ENCODE measurements at places on chromosomes 7 and 10. TPM values are rescaled to one million over a fixed set of nuclear protein-coding genes. Genes with fewer than 3 reads are reported as not detected.
A peak's percentile ranks its signal among the peaks of the same experiment; 100 is the strongest.

Gene SHH
- not detected for total RNA-seq

Gene PON3
- 11.8 TPM for total RNA-seq

Gene MXI1
- total RNA-seq = 61.5 TPM

DNA sequence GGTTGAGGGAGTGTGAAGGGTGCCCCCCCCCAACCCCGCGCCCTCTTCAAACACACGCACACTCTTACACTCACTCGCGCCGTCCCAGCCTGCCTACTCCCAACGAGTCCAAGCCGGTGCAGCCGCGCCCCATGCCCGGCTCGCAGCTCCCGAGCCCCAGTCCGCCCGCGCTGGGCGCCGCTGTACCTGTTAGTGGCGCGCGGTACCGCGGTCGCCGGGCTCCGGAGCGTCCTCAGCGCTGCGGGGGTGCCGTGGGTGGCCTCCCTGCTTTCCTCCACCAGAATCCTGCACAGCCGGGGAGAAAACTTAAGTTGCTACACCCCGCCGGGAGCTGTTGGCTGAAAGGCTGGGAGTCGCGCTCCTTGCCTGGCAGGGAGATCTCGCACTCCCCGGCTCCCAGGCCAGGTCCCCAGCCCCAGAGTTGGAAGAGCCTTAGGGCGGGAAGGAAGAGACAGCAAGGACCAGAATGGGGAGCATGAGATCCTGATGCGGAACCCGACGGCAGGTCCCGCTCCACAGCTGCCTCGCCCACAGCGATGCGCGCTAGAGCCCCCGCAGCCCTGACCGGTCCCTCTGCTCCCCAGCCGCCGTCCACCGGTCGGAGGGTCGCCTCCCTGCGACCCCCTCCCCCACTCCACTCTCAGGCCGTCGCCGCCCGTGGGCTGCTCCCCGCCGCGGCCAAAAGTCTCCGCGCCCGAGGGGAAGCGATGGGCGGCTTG, 863 bp downstream of the ST8SIA6 start:
- no peak overlapping the region for H3K4me3 ChIP-seq
- H3K4me1 ChIP-seq = peaks cover 13% of the 10 kb centered on the region
- H3K27ac ChIP-seq = no peak overlapping the region
- H3K27me3 ChIP-seq = no peaks in the 10 kb centered on the region
- peak; percentile 35 for DNase-seq

DNA sequence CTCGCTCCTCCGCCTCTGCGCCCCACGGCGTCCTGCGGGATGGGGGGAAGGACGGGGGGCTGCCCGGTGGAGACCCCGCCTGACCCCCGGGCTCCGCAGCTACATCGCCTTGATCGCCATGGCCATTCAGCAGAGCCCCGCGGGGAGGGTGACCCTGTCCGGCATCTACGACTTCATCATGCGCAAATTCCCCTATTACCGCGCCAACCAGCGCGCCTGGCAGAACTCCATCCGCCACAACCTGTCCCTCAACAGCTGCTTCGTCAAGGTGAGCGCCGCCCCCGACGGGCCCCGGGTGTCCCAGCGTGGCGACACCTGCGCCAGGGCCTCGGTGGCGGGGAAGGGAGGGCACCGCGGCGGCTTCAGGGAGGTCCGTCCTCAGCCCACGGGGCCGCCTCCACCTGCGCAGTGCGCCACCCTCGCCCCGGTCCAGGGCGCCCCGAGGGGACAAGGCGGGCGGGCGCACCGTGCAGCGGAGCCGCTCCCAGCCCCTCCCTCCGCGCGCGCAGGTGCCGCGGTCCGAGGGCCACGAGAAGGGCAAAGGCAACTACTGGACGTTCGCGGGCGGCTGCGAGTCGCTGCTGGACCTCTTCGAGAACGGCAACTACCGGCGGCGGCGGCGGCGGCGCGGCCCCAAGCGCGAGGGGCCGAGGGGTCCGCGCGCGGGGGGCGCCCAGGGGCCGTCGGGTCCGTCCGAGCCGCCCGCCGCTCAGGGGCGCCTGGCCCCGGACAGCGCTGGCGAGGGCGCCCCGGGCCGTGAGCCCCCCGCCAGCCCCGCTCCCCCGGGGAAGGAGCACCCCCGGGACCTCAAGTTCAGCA, 793 bp downstream of the FOXL3 start:
- DNase-seq = no peak
- peaks cover 5% of the 10 kb centered on the region for H3K4me1 ChIP-seq
- no peak overlapping the region for H3K27ac ChIP-seq
- peaks cover 17% of the 10 kb centered on the region for H3K27me3 ChIP-seq

DNA sequence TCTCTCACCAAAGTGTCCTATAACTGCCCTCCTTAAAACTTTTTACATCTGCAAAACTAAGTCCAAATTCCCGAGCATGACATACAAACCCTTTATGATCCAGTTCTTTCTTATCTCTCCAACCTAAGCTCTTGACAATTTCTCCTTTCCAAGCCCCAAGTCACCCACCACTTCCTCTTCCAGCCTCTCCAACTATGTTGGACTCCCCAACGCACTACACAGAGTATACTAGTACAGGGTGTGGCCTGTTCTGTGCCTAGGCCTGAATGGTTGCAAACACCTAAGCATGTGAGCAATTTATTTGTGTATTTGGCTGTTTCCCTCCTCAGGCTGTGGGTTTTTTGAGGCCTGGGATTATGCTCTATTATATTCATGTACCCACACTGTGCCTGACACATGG, 101.2 kb upstream of the APBB1IP start:
- H3K27me3 ChIP-seq = no peaks in the 10 kb centered on the region
- no peaks in the 10 kb centered on the region for H3K36me3 ChIP-seq
- DNase-seq = no peak
- H3K4me3 ChIP-seq = no peak overlapping the region
- no peaks in the 10 kb centered on the region for H3K4me1 ChIP-seq
- no peak overlapping the region for H3K27ac ChIP-seq

- no peaks in the 10 kb centered on the region for H3K27me3 ChIP-seq
- H3K4me1 ChIP-seq = no peaks in the 10 kb centered on the region
- H3K36me3 ChIP-seq = no peaks in the 10 kb centered on the region
- no peak overlapping the region for H3K4me3 ChIP-seq
Measured at GRCh38 chr10:5477948-5478693, 21.2 kb downstream of the CALML5 start.

GRCh38 chr7:47031786-47032535, 550.0 kb downstream of the TNS3 start:
- no peaks in the 10 kb centered on the region for H3K36me3 ChIP-seq
- no peak overlapping the region for H3K27ac ChIP-seq
- no peak for DNase-seq

GRCh38 chr10:6203331-6204062, 765 bp downstream of the PFKFB3 start:
- peak overlapping the region; percentile 41 for H3K4me3 ChIP-seq
- H3K36me3 ChIP-seq = no peaks in the 10 kb centered on the region
- H3K4me1 ChIP-seq = peaks cover 30% of the 10 kb centered on the region
- H3K27ac ChIP-seq = peak overlapping the region; percentile 87
- no peaks in the 10 kb centered on the region for H3K27me3 ChIP-seq

DNA sequence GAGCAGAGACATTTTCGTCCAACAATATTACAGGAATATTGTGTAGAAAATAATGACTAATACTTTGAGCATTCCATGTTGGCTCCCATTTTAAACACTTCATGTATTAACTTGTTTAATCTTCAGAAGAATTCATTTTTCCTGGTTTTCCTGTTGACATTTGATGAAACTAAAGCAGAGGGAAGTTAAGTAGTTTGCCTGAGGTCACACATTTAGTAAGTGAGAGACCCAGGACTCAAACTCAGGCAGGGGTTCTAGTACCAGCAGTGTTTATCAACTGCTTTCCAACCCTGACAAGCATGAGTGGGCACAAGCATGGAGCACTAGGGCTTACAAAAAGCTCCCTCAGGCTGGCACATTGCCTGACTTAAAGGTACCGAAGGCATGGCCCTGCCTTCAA, 719.1 kb downstream of the AUTS2 start:
- H3K27ac ChIP-seq = no peak overlapping the region
- peaks cover 8% of the 10 kb centered on the region for H3K4me1 ChIP-seq
- peak; percentile 87 for DNase-seq
- no peaks in the 10 kb centered on the region for H3K36me3 ChIP-seq
- no peaks in the 10 kb centered on the region for H3K27me3 ChIP-seq

DNA sequence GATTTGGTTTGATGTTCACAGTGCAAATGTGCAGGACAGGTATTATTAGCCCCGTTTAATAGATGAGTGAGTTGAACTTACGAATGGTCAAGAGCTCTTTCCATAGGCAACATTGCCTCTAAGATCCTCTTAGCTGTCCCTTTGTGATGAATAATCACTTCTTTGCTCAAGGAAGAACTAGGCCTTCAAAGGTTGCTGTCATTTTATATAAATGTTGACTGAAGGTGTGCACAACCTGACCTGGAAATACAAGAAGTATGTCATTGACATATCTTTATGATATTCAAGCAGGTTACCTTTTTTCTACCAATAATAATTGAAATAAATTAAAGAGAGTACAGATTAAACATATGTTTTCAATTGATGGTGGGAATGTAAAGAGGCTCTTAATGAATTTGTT, 48.5 kb upstream of the GLCCI1 start:
- no peaks in the 10 kb centered on the region for H3K36me3 ChIP-seq
- H3K27me3 ChIP-seq = no peaks in the 10 kb centered on the region
- no peak overlapping the region for H3K4me3 ChIP-seq

GRCh38 chr10:101759309-101760247, 16.3 kb downstream of the FGF8 start:
- H3K4me1 ChIP-seq = no peaks in the 10 kb centered on the region
- no peaks in the 10 kb centered on the region for H3K36me3 ChIP-seq
- no peak for DNase-seq
- H3K4me3 ChIP-seq = no peak overlapping the region
- H3K27me3 ChIP-seq = no peaks in the 10 kb centered on the region

DNA sequence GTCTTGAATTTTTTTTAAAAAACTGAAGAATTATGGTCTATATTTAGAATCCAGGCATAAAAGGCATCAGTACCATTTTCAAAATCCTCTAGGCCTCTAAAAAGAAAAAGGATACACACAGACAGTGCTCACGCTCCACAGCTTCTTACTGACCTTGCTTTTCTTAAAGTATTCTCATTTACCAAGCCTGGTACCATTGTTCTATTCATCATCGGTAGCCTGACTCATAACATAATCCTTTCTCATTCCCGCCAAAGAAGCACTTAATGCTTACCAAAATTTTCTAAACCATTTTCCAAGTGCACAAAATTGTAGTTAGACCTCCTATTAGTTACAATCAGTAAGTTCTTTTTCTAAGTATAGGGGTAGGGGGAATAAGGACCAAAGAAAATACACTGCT, 54.6 kb downstream of the ATE1 start:
- no peak for DNase-seq
- H3K4me3 ChIP-seq = no peak overlapping the region
- no peaks in the 10 kb centered on the region for H3K27me3 ChIP-seq
- no peaks in the 10 kb centered on the region for H3K36me3 ChIP-seq
- H3K4me1 ChIP-seq = no peaks in the 10 kb centered on the region

DNA sequence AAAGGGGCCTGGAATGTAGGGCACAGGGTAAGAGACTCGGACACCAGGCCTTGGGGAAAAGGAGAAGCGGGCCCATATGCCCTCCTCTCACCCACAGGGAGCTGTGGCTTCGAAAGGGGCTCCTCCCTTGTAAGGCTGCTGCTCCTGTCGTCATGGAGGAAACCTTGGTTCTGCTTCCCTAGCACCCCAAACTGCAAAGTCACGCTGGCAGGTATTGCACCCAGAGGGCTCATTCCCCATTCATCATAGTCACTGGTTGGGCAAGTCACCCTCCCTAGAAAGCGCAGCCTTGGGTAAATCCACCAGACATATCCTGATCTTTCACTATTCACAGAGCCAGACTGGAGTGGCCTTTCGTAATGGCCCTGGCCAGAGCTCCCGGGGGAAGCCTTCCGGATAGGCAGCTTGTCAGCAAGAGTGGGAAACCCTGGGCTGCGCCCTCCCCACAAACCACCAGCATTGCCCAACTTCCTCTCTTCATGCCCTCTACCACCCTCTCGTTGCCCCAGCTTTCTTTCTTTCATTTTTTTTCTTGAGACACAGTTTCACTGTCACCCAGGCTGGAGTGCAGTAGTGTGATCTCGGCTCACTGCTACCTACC, 121.0 kb downstream of the HIP1 start:
- no peaks in the 10 kb centered on the region for H3K36me3 ChIP-seq
- no peak overlapping the region for H3K27ac ChIP-seq
- peaks cover 14% of the 10 kb centered on the region for H3K4me1 ChIP-seq
- DNase-seq = peak; percentile 46
- no peaks in the 10 kb centered on the region for H3K27me3 ChIP-seq

DNA sequence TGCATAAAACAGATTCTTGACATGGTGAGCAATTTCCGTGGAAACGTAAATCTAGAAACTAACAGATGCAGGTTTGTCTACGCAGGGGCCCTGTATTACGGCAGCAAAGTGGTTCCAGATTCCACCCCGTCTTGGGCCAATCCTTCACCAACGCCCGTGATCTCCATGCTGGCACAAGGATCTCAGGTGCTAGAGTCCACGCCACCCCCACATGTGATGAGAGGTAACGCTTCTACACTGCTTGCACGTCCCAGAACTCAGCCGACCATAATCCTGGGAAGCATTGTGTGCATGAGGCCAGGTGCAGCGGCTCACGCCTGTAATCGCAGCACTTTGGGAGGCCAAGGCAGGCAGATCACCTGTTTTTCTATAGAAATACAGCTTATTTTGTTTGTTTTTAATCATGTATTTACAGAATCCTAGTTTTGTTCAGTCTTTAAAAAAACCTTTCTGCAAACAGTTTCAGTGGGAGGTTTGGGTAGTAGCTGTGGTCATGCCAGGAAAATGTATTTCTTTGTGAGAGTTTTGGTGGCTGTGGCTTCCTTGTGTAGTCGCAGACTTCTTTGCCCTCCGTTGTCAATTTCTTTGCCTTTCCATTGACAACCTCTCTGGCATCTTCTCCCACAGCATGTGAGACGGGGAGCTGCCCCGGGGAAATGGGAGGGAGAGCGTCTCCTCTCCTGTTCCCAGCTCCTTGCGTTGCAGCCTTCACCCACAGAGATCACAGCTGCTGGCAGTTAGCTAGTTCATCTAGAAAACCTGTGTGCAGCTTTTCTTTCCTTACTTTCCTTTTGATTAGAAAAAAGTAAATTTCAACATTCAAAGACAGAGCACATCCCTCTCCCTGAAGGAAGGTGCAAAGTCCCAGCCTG, 35.7 kb downstream of the ITIH2 start:
- no peak for DNase-seq
- no peaks in the 10 kb centered on the region for H3K36me3 ChIP-seq

DNA sequence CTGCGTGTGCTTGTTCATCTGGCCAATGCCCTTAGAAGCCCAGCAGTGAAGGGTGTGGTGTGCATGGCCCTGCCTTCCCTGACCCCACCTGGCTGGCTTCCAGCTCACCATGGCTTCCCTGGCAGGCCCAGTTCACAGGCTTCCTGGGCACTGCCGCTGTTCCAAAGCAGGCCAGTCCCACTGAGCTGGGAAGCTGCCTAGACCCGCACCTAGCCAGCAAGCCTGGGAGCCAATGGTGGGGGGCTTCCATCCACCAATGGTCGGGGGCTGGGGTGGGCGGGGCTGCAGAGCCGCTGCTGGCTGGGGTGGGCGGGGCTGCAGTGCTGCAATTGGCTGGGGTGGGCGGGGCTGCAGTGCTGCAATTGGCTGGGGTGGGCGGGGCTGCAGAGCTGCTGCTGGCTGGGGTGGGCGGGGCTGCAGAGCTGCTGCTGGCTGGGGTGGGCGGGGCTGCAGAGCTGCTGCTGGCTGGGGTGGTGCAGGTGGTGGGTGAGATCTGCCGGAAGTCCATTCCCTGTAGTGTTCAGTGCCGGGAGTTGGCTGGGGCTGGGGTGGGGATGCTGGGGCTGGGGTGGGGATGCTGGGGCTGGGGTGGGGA, 12.4 kb downstream of the CALY start:
- H3K27me3 ChIP-seq = peaks cover 14% of the 10 kb centered on the region
- no peak overlapping the region for H3K27ac ChIP-seq
- no peak overlapping the region for H3K4me3 ChIP-seq
- H3K36me3 ChIP-seq = no peaks in the 10 kb centered on the region
- H3K4me1 ChIP-seq = peaks cover 18% of the 10 kb centered on the region

Measured in thyroid gland (tissue), 4 donors.